Activated T-cell treated with anti-CD3 and anti-CD28 coated beads, Interleukin-2, amount 50 U/mL, for 72 hours (primary cell): ENCODE measurements at places on chromosomes 3 and 15. TPM values are rescaled to one million over a fixed set of nuclear protein-coding genes. Genes with fewer than 3 reads are reported as not detected.

DNA sequence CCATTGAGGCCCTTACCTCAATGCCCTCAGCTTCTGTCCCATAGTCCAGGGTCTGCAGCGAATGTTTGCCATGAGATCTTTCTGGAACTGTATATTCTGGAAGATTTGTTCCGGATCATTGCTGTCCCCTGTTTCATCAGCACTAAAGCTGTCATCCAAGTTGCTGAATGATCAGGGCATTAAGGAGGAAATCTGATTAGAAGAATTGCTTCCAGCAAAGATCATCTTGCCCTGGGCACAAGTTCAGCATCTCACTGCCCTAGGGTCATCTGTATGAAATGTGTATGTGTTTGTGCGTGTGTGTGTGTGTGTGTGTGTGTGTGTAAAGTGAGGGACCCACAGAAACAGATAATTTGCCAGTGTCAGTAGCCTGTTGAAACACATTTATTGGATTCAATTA lies 1.4 kb downstream of the TMC3 start:
- DNase-seq = no peak

GRCh38 chr15:64897345-64897985 lies 14.2 kb upstream of the ANKDD1A start:
- DNase-seq = no peak

DNA sequence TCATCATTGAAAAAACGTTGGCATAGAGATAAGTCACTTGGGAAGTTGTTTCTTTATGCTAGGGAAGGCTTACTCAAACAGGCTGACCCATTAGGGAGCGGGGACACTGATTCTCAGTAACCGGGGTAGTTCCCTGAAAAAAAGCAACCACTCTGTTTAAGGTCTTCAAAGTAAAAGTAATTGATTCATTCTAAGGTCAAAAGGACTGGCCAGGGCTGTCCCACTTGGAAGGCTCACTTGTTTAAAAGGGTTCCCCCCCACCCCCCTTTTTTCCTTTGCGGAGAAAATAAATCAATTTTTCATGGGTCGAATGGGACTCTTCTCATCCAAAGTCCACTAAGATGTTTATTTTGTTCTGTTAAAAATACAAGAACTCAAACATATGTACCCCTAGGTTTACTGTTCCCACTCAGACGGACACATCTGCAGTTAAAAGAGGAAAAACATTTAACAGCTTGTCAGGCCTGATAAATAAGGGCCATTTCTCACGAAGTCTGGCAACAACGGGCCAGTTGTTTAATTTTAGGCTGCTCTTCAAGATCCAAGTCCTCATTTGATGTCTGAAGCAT lies 53.0 kb downstream of the ARHGEF3 start:
- no peak for DNase-seq

GRCh38 chr3:118818386-118818785 lies 216.3 kb downstream of the IGSF11 start:
- DNase-seq = no peak

The PTPRG gene
- 1.3 TPM for total RNA-seq
